ENCODE measurements at places on chromosomes 12 and 14.
A peak's percentile ranks its signal among the peaks of the same experiment; 100 is the strongest.

GRCh38 chr12:97960225-97960624 lies 497.6 kb downstream of the RMST start:
- no peak overlapping the region for H3K4me3 ChIP-seq
- H3K4me1 ChIP-seq = no peaks in the 10 kb centered on the region
- H3K36me3 ChIP-seq = no peaks in the 10 kb centered on the region

DNA sequence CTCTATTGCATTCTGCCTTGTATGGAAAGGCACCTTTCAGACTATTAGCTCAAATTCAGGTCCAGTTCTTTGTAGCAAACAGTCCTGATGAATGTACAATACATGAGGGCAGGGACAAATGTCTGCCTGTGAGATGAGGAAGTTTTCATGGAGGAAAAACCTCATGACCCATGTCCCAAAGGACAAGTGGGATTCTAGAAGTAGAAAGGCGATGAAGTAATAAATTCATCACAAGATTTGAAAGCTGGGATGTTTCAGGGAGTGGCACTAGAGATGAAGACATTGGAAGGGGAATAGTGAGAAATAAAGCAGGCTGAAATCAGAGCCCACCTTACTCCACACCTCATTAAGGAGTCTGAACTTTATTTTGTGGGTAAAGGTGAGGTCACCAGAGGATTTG lies 4.2 kb downstream of the CORO1C start:
- no peak for DNase-seq
- H3K27ac ChIP-seq = no peak overlapping the region
- H3K36me3 ChIP-seq = no peaks in the 10 kb centered on the region
- H3K4me3 ChIP-seq = no peak overlapping the region
- H3K27me3 ChIP-seq = no peaks in the 10 kb centered on the region

- no peak overlapping the region for H3K4me3 ChIP-seq
- no peak overlapping the region for H3K27ac ChIP-seq
- no peak for DNase-seq
Observed at GRCh38 chr12:95884998-95885397, 26.2 kb downstream of the SNRPF start.

- no peaks in the 10 kb centered on the region for H3K27me3 ChIP-seq
- no peaks in the 10 kb centered on the region for H3K36me3 ChIP-seq
- H3K27ac ChIP-seq = no peak overlapping the region
- no peaks in the 10 kb centered on the region for H3K4me1 ChIP-seq
- DNase-seq = no peak
Observed at GRCh38 chr12:28035500-28035899, 63.0 kb upstream of the PTHLH start.

- H3K4me1 ChIP-seq = peaks cover 47% of the 10 kb centered on the region
- no peak overlapping the region for H3K4me3 ChIP-seq
- H3K27me3 ChIP-seq = no peaks in the 10 kb centered on the region
- no peak for DNase-seq
- H3K27ac ChIP-seq = no peak overlapping the region
Observed at GRCh38 chr12:14431975-14432374, 66.5 kb downstream of the ATF7IP start.

DNA sequence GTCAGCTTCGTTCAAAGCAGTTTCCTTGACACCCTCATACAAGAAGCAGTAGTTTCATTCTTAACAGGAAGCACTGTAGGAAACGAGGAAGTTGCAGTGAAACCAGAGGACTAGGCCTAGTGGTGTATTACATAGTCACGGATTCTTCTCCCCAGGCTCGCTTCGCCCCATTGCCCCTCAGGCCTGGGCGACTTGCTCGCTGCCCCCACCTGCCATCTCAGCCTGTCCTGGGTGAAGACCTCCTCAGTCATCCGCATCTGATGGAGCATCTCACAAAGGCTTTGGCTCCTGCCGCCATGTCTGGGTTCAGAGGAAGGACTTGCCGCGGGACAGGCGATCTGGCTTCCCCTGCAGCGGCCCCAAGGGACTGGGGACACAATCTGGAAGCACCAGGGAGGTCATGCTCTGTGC lies 93.5 kb downstream of the LMNTD1 start:
- no peaks in the 10 kb centered on the region for H3K4me1 ChIP-seq
- no peaks in the 10 kb centered on the region for H3K27me3 ChIP-seq
- H3K27ac ChIP-seq = no peak overlapping the region

GRCh38 chr12:132527186-132527882 lies 37.4 kb downstream of the FBRSL1 start:
- H3K4me3 ChIP-seq = no peak overlapping the region
- no peaks in the 10 kb centered on the region for H3K36me3 ChIP-seq
- H3K4me1 ChIP-seq = peaks cover 7% of the 10 kb centered on the region
- H3K27ac ChIP-seq = no peak overlapping the region
- no peaks in the 10 kb centered on the region for H3K27me3 ChIP-seq
- DNase-seq = no peak

DNA sequence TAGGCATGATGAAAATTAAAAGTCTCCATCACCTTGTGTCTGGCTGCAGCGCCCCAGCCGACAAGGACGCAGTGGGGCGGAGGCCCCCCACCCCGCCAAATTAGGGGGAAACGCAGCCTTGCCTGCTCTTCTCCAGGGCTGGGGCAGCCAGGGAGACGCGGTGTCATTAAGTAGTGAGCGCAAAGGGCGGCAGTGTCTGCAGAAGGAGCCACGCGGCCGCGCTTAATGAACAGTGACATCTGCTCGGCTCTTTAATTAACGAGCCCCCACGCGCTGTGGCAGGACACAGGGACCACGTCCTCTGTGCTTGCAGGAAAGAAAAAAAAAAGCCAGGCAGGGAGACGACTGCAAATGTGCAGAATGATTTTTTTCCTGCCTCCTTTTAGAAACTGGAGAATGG lies 93.4 kb upstream of the NCOR2 start:
- DNase-seq = no peak
- no peak overlapping the region for H3K4me3 ChIP-seq
- H3K36me3 ChIP-seq = no peaks in the 10 kb centered on the region

GRCh38 chr12:97921979-97922722 lies 459.5 kb downstream of the RMST start:
- no peaks in the 10 kb centered on the region for H3K4me1 ChIP-seq
- no peak overlapping the region for H3K27ac ChIP-seq

DNA sequence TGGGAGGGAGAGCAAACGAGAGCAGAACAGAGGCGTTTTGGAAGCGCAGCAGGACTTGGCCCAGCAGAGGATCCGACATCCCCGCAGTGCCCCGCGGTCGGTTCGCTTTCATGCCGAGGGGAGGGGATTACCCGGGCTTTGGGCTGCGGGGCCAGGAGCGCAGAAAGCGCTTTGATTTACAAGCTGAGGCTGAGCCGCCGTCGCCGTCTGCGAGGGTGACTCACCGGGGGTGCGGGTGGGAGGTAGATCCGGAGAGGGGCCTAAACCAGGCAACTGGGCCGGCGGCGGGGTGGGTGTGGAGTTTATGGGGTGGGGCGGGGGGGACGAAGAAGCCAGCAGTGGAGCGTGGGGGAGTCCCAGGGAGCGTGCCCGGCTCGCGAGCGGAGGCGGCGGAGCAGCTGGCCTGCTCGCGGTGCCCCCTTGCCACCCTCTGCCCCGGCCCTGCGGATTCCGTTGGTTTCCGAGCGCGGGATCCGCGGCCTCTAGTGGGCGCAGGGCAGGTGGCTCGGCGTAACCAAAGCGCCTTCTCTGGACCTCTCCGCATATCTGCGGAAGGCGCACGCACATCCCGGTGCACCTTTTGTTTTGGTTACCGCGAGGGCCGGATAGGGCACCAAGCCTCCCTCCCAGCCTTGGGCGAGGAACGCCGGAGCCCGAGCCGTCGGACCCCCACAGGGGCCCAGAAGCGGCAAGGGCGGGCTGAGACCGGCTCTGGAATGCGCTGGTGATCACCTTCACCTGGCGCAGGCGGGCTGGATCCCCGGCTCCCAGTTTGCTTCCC lies 2.6 kb downstream of the SIX4 start:
- DNase-seq = peak; percentile 71
- H3K27me3 ChIP-seq = peaks cover 42% of the 10 kb centered on the region
- peak overlapping the region; percentile 50 for H3K4me3 ChIP-seq
- no peaks in the 10 kb centered on the region for H3K36me3 ChIP-seq
- peaks cover 4% of the 10 kb centered on the region for H3K4me1 ChIP-seq
- H3K27ac ChIP-seq = no peak overlapping the region

GRCh38 chr14:91417983-91418386 lies 365 bp upstream of the CCDC88C start:
- peaks cover 8% of the 10 kb centered on the region for H3K36me3 ChIP-seq
- peak overlapping the region; percentile 60 for H3K4me3 ChIP-seq
- no peaks in the 10 kb centered on the region for H3K27me3 ChIP-seq

GRCh38 chr14:71931492-71932228 lies 569 bp upstream of the RGS6 start:
- no peak for DNase-seq
- H3K36me3 ChIP-seq = no peaks in the 10 kb centered on the region
- H3K27me3 ChIP-seq = peaks cover 3% of the 10 kb centered on the region
- no peak overlapping the region for H3K27ac ChIP-seq
- no peak overlapping the region for H3K4me3 ChIP-seq

DNA sequence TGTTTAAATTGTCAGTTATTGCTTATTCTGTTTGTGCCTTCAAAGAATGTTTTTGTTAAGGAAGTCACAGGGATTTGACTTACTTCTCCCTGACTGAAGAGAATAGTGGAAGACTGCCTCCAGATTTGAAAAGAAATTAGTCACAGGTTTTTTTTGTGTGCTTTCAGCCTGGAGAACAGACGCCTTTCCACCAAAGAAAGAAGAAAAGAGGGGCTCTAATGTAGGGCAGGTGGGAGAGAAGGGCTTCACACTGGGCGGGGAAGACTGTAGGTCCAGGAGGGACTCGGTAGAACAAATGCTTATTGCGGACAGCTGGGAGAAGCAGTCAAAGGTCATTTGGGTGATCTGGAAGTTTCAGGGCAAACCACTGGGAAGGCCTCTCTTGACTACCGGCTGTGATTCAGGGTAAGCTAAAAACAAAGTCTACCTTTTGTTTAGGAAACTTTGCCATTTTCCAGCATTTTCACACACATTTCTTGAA lies 76.8 kb downstream of the SAMD4A start:
- no peak for DNase-seq
- H3K27me3 ChIP-seq = no peaks in the 10 kb centered on the region
- H3K4me1 ChIP-seq = no peaks in the 10 kb centered on the region
- H3K36me3 ChIP-seq = no peaks in the 10 kb centered on the region
- no peak overlapping the region for H3K27ac ChIP-seq
- no peak overlapping the region for H3K4me3 ChIP-seq

GRCh38 chr12:105330931-105331804 lies 677 bp downstream of the C12orf75 start:
- DNase-seq = peak; percentile 31
- no peaks in the 10 kb centered on the region for H3K36me3 ChIP-seq
- peak overlapping the region; percentile 33 for H3K4me3 ChIP-seq
- peaks cover 55% of the 10 kb centered on the region for H3K4me1 ChIP-seq
